EH (cell line): ENCODE measurements at places on chromosomes 5 and 9.

GRCh38 chr9:74595286-74595685, 98.2 kb downstream of the RORB start:
- no peak for DNase-seq

GRCh38 chr5:153714798-153715197, 224.3 kb downstream of the GRIA1 start:
- DNase-seq: peak; percentile 52

GRCh38 chr9:37626708-37627292, 24.0 kb upstream of the FRMPD1 start:
- no peak for DNase-seq

GRCh38 chr5:146947181-146947941, 68.8 kb upstream of the PPP2R2B start:
- peak; percentile 6 for DNase-seq
